Dermis microvascular lymphatic vessel endothelial cell (primary cell): ENCODE measurements at places on chromosomes 7 and 10. TPM values are rescaled to one million over a fixed set of nuclear protein-coding genes. Genes with fewer than 3 reads are reported as not detected.

Gene NRCAM
- total RNA-seq: 1.5 and 3.3 TPM in 2 replicates

Gene ACTA2
- 4.1 and 7.1 TPM in 2 replicates for total RNA-seq

Gene CHAT
- total RNA-seq: not detected in 2 replicates

Gene ACTL6B
- not detected in 2 replicates for total RNA-seq

Gene CFAP43
- under 0.01 TPM in 2 replicates for total RNA-seq

Gene ST8SIA6
- total RNA-seq: 0.13 and 0.25 TPM in 2 replicates

Gene PRRT4
- not detected in 2 replicates for total RNA-seq

Gene SYT15
- 0.39 and 1.0 TPM in 2 replicates for total RNA-seq

Gene ZNF736
- total RNA-seq: 6.8 and 8.5 TPM in 2 replicates

Gene TLX1
- not detected in 2 replicates for total RNA-seq

Gene PAX4
- not detected in 2 replicates for total RNA-seq

Gene MRC1
- total RNA-seq: 232 and 250 TPM in 2 replicates

Gene AUTS2
- 0.51 and 1.3 TPM in 2 replicates for total RNA-seq

Gene FAM25C
- total RNA-seq: not detected in 2 replicates

Gene LIPJ
- not detected in 2 replicates for total RNA-seq

Gene DNAJC12
- 3.7 and 3.9 TPM in 2 replicates for total RNA-seq

Gene TAS2R4
- 0.26 and 0.51 TPM in 2 replicates for total RNA-seq

Gene HOXA2
- 0.25 and 0.39 TPM in 2 replicates for total RNA-seq

Gene NXPH1
- total RNA-seq: not detected in 2 replicates

Gene MSMB
- not detected in 2 replicates for total RNA-seq

Gene CHRM2
- not detected in 2 replicates for total RNA-seq

Gene ELN
- total RNA-seq: 6.2 and 31.0 TPM in 2 replicates

Gene CALHM3
- total RNA-seq: not detected in 2 replicates

Gene H2BK1
- not detected in 2 replicates for total RNA-seq

Gene OR2F2
- total RNA-seq: not detected in 2 replicates

Gene SFXN4
- total RNA-seq: 9.4 and 11.8 TPM in 2 replicates

Gene IGF2BP3
- 4.3 and 12.3 TPM in 2 replicates for total RNA-seq

Gene RADIL
- total RNA-seq: 1.7 and 5.6 TPM in 2 replicates

Gene MAPK8
- total RNA-seq: 32.3 and 46.3 TPM in 2 replicates

Gene OR2A42
- total RNA-seq: not detected in 2 replicates

Gene CTTNBP2
- under 0.01 and 0.63 TPM in 2 replicates for total RNA-seq

Gene GHRHR
- not detected in 2 replicates for total RNA-seq

Gene TMEM140
- 18.5 and 49.4 TPM in 2 replicates for total RNA-seq
